ENCODE measurements at places on chromosomes 1 and 21.

DNA sequence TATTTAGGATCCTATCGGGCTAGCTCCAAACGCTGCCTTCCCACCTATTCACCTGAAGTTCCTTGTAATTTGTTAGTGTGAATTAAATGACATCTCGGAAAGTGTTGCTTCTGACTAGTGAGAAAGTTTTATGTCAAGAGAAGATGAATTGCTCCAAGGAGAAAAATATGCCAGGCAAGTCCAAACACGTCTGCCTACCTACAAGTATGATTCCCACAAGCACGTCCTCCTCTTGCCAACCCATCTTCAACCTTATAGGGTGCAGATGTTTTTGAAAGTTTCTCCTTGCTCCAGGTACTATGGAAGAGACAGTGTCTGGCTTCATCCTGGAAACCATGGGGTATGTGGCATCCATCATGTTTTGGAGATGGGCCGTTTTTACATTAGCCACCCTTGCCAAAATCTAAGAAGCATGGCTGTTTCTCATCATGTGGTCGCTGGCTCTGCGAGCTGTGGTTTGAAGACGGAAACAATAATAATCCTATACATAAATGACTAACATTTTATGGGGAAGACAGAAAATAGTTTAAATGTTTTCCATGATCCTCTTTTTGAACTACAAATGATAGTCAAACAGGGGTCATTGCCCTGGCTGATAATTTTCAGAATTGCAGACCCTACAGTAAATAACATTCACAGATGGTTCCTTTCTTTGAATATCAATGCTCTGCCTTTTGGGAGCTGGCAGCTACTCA lies 505.8 kb downstream of the SMYD3 start:
- no peak for DNase-seq

GRCh38 chr1:231028682-231029081 lies 11.4 kb downstream of the FAM89A start:
- no peak for DNase-seq

DNA sequence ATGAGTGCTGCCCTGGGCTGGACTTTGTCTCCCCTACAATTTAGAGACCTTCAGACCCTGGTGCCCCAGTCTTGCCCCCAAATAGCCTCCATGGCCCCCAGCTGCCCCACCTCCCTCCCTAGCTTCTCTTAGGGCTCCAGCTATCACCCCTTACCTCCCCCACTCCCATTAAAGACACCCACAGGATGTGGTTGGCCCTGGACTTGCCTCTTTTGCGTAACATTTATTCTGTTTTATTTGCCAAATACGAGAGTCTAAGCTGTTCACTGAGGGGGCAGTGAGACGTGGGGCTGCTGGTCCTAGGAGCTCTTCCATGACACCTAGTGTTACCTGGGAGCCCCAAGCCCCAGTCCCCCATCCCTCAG lies 4.5 kb downstream of the ZC3H12A start:
- DNase-seq = no peak

GRCh38 chr1:204337036-204337429 lies 22.7 kb downstream of the PLEKHA6 start:
- no peak for DNase-seq
